Activated naive CD4-positive, alpha-beta T cell (primary cell): ENCODE measurements at places on chromosomes 3 and 15.

DNA sequence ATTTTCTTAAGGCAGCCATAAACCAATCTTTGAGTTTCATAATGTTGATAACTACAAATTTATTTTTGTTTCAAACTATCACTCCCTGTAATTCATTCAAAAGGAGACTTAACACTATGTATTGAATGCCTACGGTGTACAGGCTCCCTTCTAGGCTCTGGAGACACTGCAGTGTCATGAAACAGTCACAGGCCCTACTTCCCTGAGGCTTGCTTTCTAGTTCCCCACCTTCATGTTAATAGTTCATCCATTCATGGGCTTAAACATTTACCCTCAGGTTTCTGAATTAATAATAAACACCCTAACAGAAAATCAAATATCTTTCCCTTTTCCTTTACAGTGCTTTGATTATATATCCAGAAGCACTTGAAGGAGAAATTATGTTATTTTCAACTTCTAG, 168.7 kb downstream of the CHL1 start:
- no peak for DNase-seq

- no peak for DNase-seq
Observed at GRCh38 chr3:9398700-9399336, 1.4 kb downstream of the SETD5 start.

DNA sequence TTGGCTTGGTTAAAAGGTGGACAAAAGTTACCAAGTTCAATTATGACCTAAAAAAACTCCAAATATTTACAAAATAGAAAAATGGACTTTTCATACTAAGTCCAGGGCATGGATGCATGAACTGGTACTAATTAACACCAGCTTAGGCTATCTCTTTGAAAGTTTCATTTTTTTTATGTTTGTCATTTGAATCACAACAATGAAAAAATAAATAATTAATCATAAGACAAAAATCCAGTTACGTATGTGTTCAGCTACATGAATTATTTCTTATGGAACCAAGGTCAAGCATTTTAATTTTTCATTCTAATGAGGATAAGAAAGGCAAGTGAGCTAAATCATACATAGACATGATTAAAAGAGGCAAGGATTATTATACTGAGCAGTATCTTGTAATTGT, 23.7 kb upstream of the STRIT1 start:
- no peak for DNase-seq

DNA sequence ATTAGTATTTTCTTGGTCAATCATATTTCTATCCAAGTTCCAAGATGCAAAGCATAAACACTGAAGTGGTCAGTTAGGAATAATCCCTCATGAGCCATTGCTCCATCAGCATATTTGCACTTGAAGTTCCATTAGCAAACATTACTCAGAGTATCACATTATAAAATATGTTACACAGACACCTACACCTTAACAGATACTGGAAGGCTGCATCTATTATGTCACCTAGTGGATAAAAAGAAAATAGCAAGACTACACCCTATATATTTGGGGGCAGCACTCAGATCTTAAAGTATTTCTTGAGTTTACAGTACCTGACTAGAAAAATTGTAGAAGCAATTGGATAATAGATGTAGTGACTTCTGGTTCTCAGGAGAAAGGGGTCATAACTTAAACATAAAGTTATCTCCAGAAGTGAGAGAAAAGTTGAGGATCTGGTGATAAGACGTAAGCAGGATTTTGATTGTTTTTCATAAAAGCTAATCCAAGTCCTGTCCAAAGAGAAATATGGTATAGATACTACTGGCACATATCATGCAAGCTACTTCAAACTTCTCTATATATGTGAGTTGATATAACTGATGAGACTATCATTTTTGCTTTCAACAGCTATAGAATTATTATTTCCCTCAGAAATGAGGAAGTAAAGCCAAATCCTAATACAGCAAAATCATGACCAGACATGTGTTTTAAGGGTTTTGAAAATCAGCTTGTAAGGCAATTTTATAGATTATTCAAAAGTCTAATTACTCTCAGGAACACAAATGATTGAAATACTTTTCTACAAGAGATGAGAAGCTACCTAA, 422.2 kb downstream of the GBE1 start:
- no peak for DNase-seq

DNA sequence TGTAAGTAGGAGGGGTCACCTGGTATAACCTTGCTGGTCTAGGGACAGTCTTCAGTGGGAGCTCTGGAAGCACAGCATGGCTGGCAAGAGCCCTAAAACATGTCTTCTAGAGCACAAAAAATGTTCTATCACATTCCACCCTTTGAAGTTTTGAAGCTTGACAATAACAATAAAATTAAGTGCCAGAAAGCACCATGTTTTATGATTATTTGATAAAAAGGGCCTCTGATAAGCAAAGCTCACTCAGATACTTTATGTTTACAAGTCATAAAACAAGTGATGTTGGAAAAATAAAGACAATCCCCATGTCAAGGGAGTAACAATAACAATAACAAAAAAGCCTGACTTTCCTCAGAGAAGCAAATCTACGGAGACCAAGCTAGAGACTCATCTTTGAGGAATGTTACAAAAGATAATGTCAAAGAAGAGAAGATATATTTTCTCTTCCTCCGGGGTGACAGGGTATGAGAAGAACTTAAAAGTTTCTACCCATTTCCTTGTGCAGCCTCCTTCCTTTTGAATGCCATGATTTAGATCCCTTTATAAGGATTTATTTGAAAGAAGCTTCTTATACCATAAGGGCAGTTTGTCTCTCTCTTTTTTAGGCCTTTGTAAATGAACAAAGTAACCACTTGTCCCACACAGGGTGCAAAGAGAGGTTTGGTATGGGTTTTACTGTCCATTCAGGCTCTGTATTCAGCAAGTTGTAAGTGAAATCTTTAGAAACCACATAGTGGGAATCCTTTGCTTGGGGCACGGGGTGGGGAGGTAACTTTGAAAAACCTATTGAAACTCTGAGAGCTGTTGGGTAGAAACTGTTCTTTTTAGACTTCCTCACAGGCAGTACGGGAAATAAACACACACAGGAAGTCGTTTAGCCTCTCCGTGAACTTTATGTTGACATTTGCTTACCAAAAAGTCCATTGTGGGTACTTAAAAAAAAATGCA, 109.6 kb upstream of the RBMS3 start:
- no peak for DNase-seq

DNA sequence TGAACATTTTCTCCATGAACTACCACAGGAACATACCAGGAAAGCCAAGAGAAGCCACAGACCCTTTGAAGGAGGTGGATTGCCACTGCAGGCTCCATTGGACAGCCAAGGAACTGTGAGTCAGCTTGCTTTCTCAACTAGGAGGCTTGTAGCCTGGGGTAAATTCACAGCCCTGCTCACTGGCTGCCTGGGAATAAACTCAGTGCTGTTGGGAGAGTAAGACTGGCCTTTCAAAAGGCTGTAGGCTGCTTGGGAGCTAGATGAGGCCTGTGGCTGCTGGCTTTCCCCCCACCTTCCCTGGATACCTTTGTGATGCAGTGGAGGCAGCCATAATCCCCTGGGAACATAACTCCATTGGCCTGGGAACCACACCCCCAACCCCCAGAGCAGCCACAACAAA, 223.5 kb upstream of the RBMS3 start:
- no peak for DNase-seq

GRCh38 chr3:10915376-10915775, 77.2 kb upstream of the SLC6A1 start:
- DNase-seq: no peak

DNA sequence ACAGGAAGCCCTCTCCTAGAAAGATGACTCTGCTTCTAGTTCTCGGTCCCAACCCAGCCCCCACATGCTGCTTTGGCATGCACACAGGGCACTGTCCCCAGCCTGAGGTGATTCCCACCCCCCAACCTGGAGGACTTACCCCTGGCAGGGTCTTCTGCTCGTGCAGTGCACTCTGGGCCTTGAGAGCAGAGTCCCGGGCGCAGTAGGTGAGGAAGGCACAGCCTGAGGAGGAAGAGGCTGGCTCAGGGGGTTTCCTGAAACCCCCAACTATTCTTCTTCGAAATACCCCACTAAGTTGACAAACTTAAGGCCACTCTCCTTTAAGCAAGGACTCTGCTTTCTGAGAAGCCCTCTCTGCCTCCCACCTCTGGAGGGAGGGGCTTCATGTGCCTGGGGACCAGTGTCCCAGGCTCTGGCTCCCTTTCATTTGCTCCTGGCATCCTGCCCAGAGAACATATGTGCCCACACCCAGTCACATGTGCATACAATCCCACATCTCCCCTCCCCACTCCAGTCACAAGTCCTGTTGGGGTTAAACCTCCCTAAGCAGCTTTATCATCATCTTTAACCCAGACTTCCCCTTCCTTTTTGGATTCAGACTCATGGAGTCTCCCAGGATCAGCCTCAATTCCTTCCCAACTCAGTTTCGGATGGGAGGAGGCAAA, 4.1 kb downstream of the CELF6 start:
- DNase-seq: no peak

DNA sequence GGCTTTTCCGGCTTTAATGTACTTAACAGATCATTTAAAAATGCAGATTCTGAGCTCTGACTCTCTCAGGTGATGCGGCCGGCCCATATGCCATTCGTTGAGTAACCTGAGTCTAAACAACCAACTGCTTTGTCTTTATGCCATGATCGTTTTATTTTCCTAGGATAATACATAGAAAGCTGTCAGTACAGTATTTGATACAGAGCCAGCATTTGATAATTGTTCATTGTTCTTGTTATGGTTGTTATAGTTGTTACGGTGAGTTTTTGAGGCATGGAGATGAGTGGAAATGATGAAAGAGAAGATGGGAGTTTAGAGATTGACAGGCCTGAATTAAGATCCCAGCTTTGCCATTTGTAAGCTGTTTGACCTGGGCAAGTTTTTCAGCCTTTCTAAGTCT, 40.0 kb downstream of the TMEM45A start:
- no peak for DNase-seq

GRCh38 chr15:91411586-91411985, 311.5 kb downstream of the SV2B start:
- DNase-seq: no peak

GRCh38 chr3:63562323-63562722, 90.2 kb upstream of the SNTN start:
- DNase-seq: no peak

DNA sequence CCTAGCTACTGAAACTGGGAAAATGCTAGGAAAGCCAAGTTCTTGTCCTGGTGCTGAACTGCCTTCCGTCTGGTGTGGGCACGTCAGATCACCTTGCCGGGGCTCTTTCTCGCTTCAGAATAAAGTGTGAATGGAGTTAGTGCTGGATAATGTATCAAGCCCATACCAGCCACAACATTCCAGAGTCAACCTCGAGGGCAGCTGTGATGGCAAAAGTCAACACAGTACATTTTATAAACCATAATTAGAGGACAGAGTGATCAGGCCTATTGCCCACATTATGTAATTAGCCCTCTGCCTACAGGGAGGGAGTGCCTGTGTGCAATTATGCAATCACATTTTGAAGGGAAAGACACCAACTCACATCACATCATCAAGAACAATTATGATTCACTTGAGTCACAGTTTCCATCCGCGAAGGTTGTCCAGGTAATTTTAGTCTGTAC, 165.2 kb downstream of the RORA start:
- DNase-seq: no peak

DNA sequence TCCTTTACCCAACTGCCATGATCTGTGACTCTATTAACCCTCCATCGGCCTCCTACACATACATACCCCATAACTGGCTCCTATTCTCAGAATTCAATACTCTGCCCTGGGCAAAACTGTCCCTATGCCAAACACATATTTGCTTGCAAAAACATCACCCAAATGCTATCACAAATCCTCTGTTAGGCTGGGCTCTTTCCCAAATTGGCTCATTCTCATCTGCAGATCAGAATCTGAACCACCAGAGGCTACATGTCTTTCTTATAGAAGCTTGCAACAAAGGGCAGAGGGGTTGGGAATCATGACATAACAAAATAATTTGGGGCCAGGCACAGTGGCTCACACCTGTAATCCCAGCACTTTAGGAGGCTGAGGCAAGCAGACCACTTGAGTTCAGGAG, 45.4 kb upstream of the GOLM2 start:
- DNase-seq: no peak

- DNase-seq: no peak
Observed at GRCh38 chr3:32453346-32453745, 49.3 kb downstream of the CMTM6 start.

- no peak for DNase-seq
Observed at GRCh38 chr15:63180746-63181145, 8.7 kb upstream of the RAB8B start.

GRCh38 chr15:78257681-78258080, 6.7 kb upstream of the DNAJA4 start:
- DNase-seq: no peak

GRCh38 chr3:111303760-111304159, 232.1 kb downstream of the NECTIN3 start:
- DNase-seq: no peak

GRCh38 chr3:19749448-19750017, 184.5 kb downstream of the EFHB start:
- DNase-seq: no peak

DNA sequence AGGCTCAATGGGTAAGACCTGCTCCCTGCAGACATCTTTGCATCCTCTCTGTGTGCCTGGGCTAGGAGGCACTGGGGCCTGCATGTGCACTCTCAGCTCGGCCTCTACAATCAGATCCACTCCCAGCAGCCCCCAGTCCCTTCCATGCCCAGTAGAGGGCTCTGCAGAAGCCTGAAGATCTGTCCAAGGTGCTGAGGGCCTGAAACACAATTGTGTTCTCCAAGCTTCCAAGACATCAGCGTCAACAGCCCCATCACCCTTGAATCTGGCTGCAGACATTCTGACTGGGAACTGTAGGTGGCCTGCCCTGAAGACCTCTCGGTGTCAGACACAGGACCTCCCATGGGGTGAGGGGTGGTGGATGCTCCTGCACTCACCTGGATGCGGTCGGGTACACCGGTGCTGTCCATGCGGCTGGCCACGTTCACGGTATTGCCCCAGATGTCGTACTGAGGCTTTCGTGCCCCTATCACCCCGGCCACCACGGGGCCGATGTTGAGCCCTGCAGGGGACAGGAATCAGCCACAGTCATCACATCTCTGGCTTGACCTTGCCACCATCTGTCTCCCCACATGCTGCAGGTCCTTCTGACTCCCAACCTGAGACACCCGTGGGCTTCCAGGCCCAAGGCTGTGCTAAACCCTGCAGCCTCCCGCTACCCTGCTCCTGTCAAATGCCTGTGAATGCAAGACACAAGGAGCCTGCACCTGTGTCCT, 84.7 kb downstream of the SEC22A start:
- DNase-seq: no peak

- DNase-seq: no peak
Observed at GRCh38 chr3:138034918-138035317, 25.0 kb downstream of the CLDN18 start.

- DNase-seq: no peak
Observed at GRCh38 chr3:30500666-30501399, 105.6 kb upstream of the TGFBR2 start.

DNA sequence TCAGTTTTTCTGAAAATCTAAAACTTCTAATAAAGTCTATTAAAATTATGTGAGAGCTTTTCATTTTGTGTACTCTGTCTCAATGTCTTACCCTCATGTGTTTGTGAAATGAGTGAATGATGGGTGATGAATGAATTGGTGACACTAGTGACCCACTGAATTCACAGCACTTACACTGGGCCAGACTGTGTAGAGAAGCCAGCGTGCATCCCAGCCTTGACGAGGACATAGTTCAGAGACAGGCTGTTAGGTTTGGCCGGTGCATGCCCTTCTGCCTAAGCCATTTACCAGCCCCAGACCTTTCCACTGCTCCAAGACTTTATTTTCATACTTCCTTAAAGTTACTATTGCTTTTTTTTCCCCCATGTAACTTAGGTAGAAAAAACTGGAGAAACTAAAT, 38.8 kb downstream of the FBXO22 start:
- no peak for DNase-seq
